Activated naive CD8-positive, alpha-beta T cell treated with anti-CD3 and anti-CD28 coated beads, Interleukin-2, amount 50 U/mL, for 24 hours (primary cell): ENCODE measurements at places on chromosomes 1 and 21.

GRCh38 chr1:202200669-202201068 lies 7.1 kb downstream of the LGR6 start:
- H3K4me1 ChIP-seq = peaks cover 21% of the 10 kb centered on the region
- H3K27ac ChIP-seq = no peak overlapping the region
- peaks cover 15% of the 10 kb centered on the region for H3K27me3 ChIP-seq
- no peaks in the 10 kb centered on the region for H3K36me3 ChIP-seq

DNA sequence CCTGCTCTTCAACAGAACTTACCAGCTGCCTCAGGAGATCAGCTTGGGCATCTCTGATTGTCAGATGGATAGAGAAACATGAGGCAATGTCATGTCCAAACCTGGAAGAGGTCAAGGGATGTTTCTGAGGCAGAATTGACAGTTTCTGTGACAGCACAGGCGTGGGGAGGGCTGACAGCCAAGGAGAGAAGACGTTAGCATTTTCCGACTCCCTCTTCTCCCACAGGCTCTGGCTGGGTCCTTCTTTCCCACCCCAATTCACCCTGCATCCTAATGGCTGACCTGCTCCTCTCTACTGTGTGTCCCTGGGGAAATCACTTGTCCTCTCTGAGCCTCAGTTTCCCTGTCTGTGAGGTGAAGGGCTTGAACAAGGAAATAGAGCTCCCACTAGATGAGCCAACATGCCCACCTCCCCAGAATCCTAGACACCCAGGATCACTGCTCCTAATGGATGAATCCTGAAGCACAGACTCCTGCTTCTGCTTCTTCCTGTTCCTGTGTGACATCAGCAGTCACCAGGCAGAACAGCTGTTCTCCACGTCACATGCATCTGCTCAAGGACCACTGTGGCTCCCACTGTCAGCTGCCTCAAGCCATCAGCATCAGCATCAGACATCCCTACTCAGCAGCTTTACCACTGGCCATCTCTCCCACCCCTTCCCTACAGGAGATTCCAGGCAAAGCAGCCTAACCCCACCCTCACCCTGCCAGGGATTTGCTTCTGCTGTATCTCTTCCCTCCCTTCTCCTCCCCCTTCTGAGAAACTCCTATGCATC lies 408.0 kb downstream of the MATN1 start:
- H3K36me3 ChIP-seq = no peaks in the 10 kb centered on the region
- H3K27me3 ChIP-seq = peaks cover 11% of the 10 kb centered on the region
- no peaks in the 10 kb centered on the region for H3K4me1 ChIP-seq

- no peak overlapping the region for H3K4me3 ChIP-seq
- peaks cover 11% of the 10 kb centered on the region for H3K27me3 ChIP-seq
- H3K27ac ChIP-seq = no peak overlapping the region
- no peaks in the 10 kb centered on the region for H3K4me1 ChIP-seq
- no peaks in the 10 kb centered on the region for H3K36me3 ChIP-seq
Measured at GRCh38 chr1:222546091-222546490, 1.8 kb downstream of the HHIPL2 start.

DNA sequence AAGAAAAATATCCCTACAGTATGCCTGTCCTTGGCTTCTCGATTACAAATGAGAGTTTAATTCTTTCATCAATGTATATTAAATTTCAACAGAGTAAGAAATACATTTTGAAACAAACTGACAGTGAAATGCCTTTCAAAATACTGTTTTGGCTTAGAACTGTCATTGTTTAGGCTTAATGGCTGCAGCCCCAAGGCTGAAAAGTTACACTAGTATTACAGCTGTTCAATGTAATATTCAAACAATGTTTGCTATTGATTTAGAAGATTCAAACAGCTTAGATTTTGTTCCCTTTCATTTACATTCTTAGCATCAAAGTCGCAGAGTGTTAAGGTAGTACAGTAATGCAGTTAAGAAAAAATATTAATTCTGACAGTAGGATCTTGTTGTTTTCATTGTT lies 882.9 kb upstream of the ADGRL2 start:
- H3K4me3 ChIP-seq = no peak overlapping the region
- H3K27me3 ChIP-seq = no peaks in the 10 kb centered on the region
- no peaks in the 10 kb centered on the region for H3K36me3 ChIP-seq
- DNase-seq = no peak
- H3K4me1 ChIP-seq = no peaks in the 10 kb centered on the region

DNA sequence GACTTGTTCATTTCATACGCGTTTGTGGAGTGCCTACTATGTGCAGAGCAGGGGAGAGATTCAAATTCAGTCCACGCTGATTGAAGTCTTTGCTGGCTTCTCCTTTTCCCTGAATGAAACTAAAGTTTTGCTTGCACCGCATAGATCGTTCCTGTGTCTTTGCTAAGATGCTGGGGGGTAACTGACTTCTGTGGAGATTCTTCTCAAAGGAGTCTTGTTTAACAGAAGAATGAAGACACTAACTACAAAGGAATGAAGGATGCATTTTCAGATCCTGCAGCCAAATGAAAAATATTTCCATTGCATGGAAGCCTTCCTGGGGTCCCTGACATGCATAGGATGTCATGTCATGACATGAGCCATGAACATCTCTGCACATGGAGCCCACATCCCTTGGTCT lies 26.9 kb upstream of the H6PD start:
- H3K27me3 ChIP-seq = peaks cover 57% of the 10 kb centered on the region
- H3K27ac ChIP-seq = no peak overlapping the region
- H3K4me1 ChIP-seq = peaks cover 35% of the 10 kb centered on the region
- H3K4me3 ChIP-seq = no peak overlapping the region

DNA sequence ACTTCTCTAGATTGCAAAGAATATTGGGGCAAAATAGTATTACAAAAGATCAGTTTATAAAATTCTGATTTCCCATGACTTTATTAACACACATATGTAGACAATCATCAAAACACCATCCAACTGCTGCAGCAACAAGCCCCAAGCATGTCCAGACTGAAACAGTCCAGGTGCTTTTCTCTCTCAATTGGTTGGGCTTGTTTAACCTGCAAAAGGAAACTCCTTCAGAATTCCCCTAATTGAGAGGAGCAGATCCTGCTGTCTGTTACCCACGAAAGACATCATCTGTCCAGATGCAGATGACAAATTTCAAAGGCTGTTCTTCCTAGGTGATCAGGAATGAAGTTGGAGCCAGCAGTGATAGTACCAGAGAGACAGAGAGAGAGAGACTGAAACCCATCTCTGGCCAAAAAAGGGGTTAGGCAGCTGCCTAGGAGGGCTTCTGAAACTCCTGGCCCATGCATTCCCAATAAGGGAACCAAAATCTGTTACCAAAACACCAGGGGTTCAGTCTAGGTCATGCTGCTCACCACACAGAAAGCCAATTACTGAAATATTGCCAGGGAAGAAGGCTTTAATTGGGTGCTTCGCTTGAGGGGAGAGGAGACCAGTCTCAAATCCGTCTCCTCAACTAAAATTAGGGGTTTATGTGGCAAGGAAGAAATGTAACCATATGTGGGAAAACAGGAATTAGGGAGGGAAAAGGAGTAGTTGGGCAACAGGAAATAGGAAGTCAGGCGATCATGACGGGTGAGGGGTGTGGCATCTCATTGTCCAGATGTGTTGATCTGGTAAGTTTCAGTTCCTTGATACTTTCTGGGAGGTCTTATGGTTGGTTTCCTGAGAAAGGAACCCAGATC lies 34.7 kb upstream of the RGL1 start:
- H3K4me3 ChIP-seq = no peak overlapping the region
- H3K4me1 ChIP-seq = peaks cover 1% of the 10 kb centered on the region
- no peaks in the 10 kb centered on the region for H3K27me3 ChIP-seq
- H3K27ac ChIP-seq = no peak overlapping the region
- peaks cover 5% of the 10 kb centered on the region for H3K36me3 ChIP-seq

DNA sequence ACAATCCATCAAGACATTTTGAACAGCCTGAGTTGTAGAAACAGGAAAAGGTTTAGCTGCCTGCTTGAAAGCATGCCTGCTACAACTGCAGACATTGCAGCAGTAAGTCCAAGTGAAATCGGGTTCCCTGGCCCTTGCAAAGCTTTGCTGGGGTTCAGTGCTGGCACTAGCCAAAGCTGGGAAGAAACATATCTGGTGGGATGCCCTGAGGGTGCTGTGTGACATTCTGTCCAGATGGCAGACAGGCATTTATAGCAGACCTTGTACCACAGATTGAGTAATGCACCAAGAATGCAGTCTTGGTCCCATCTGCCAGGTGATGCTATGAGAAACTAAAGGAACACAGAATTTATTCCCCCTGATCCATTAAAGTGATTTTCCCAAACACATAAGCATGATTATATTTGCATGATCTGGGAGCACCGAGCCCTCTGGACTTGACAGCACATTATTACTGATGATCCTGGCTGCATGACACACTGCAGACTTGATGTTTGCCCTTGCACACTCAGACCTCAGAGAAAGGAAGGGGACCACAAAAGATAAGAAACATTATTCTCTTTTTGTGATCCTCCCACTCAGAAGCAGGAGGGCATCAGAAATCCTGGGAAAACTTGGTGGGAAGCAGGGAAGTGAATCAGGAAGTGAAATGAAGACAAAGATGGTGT lies 223.7 kb upstream of the FAM78B start:
- no peak for DNase-seq
- H3K4me3 ChIP-seq = no peak overlapping the region
- no peaks in the 10 kb centered on the region for H3K36me3 ChIP-seq

GRCh38 chr1:108858230-108858950 lies 1.5 kb upstream of the AKNAD1 start:
- no peak for DNase-seq
- no peak overlapping the region for H3K4me3 ChIP-seq
- H3K27me3 ChIP-seq = peaks cover 10% of the 10 kb centered on the region
- peaks cover 4% of the 10 kb centered on the region for H3K4me1 ChIP-seq
- no peak overlapping the region for H3K27ac ChIP-seq

GRCh38 chr1:36825226-36825625 lies 209.1 kb downstream of the GRIK3 start:
- H3K27ac ChIP-seq = no peak overlapping the region
- no peaks in the 10 kb centered on the region for H3K36me3 ChIP-seq
- H3K4me1 ChIP-seq = no peaks in the 10 kb centered on the region
- no peak for DNase-seq
- peaks cover 8% of the 10 kb centered on the region for H3K27me3 ChIP-seq
- H3K4me3 ChIP-seq = no peak overlapping the region

DNA sequence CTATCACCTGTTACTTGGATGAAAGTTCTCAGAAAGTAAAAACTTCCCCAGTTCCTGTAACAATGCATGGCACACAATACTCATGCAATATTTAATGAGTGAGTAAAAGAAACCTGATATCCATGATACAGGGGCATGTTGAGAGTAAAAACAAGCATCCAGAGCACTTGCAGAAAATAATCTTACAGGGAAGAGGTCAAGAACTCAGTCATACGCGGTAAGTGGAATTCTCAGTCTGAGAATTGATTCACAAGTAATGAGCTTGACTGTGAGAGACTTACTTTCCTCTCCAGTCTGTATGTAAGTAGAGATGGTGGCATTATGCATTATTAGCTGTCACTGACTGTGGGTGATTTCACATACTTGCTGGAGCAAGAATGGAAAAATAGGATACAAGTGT lies 976.9 kb downstream of the BRINP3 start:
- DNase-seq = no peak
- no peaks in the 10 kb centered on the region for H3K27me3 ChIP-seq
- no peaks in the 10 kb centered on the region for H3K36me3 ChIP-seq
- H3K27ac ChIP-seq = no peak overlapping the region

DNA sequence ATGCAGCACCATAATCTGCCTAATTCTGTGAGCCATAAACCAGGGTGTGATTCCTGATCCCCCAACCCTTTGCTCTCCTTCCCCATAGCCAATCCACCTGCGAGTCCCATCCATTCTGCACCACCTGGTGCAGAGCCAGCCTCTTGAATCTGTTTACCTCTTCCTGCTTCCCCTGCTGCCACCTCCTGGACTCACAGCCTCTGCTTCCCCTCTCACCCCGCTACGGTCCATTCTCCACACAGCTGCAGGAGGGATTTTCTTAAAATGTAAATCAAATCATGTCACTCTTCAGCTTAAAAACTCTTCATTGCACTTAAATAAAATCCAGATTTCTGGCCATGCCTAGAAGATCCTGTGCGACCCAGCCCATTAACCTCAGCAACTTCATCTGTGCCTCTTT lies 186.7 kb downstream of the FOXD2 start:
- no peaks in the 10 kb centered on the region for H3K4me1 ChIP-seq
- no peaks in the 10 kb centered on the region for H3K36me3 ChIP-seq
- H3K27ac ChIP-seq = no peak overlapping the region
- no peak for DNase-seq

- H3K27me3 ChIP-seq = peaks cover 20% of the 10 kb centered on the region
- no peaks in the 10 kb centered on the region for H3K36me3 ChIP-seq
- no peaks in the 10 kb centered on the region for H3K4me1 ChIP-seq
- no peak overlapping the region for H3K4me3 ChIP-seq
Measured at GRCh38 chr1:230335861-230336522, 90.1 kb downstream of the PGBD5 start.
